CD4-positive, alpha-beta T cell treated with Interleukin-2 at 100 ng/mL for 4 hours (primary cell): ENCODE measurements at places on chromosomes 2 and 18.

- no peak for DNase-seq
Observed at GRCh38 chr2:3662239-3662638, 4.2 kb downstream of the ALLC start.

- DNase-seq, result no peak
Observed at GRCh38 chr2:65071499-65072180, 15.4 kb downstream of the CEP68 start.

DNA sequence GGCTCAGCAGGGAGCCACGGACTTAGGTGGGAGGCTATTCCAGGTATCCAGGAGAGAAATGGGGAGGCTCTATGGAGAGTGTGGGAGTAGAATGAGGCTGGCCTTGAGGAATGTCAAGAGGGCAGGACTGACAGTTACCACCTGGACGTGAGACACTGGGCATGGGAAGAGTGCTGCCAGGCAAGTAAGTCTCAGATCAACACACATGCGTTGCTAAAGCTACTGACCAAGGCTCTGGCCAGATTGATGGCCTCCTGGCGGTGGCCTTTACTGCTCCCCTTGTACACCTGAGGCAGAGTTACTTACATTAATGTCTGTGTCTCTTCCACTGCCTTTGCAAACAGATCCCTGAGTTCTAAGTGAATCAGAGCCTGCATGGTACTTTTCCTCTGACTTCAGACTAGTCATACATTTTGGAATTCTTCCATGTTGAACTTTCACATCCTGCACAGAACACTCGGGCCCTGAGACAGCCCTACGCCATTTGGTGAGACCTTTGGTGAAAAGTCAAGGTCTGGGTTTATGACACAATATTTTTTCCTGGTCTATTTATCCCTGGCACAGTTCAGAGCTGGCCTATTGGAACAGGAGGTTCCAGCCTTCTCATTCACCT, 398.8 kb upstream of the TRIB2 start:
- DNase-seq, result no peak

GRCh38 chr2:176745543-176746200, 466.9 kb upstream of the HNRNPA3 start:
- DNase-seq, result no peak

- no peak for DNase-seq
Observed at GRCh38 chr2:233707940-233708644, 4.6 kb upstream of the UGT1A5 start.

DNA sequence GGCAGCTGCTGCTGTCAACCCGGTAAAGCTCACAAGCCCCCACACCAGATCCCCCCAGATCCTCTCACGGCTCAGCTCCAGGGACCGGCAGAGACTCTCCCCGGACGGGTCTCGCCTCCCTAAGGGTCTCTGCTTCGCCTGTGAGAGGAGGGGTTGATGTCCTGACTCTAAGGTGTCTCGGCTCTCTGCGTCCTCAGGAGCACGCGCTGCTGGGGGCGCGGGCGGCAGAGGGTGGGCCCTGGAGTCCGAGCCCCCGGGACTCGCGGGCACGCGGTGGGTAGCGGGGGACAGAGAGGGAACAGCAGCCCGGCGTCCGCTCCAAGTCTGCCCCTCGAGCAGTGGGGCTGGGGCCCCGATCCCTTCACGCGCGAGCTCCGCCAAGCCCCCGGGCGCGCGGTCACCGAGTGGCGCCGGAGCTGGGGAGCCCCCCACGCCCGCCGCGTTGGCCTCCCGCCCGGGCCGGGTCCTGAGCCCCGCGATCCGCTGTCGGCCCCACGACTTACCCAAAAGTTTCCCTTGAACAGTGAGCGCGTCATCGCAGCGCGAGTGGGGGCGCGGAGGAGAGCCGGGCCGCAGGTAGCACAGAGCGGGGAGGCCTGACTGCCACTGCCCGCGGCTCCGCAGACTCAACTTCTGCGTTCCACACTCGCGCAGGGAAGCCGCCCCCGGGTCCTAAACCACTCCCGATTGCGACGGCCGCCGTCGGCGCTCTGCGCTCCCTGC, at the start of gene PSTPIP2:
Gene PSTPIP2 (minus strand): TSS at position 608 of the 723 bp plus-strand sequence. CDS start 72 bp downstream, at position 536.
- peak; percentile 69 for DNase-seq

DNA sequence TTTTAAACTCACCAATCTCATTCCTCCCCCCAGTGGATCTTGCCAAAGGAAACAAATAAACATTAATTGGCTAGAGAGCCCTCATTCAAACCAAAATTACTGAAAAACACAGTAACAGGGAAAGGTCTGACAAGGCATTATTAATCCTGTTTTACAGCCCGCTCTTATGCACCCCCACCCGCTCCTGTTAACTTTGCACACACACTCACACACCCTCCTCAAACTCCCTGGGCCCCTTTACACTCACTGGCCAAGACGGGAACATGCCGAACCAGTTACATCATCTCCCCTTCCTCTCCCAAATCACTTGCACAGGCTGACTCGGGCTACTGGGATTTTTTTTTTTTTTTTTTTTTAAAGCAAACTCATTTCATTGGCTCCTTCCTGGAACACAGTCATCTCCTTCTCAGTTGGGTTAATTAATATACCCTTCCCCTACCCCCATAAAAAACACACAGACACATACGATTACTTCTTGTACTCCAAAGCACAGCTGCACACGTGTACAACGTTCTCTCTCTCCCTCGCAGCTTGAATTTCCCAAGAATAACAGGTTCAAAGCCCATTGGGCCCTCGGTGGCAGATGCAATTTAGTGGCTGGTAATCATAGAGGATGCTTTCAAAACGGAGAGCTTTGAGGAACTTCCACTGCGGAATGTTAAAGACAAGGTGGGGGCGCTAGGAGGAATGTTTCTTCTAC, 31.8 kb downstream of the KLF7 start:
- no peak for DNase-seq

GRCh38 chr2:117944816-117945215, 69.1 kb downstream of the CCDC93 start:
- DNase-seq, result no peak

DNA sequence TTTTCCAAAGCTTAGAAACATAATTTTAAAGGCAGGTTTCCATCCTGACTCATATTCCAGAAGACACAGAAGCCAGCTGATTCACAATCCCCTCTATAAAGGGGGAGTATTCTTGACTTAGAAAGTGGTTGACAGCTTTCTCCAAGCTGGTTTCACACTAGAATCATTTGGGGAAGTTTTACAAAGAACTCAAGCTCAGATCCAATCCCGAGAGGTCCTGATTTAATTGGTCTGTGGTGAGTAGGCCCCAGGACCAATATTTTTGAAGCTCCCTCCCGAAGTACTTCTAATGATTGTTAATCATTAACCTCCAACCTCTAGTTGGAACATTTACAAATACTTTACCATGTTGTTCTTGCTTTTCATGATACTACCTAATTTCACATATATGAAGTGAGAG, 184.1 kb downstream of the DLGAP1 start:
- no peak for DNase-seq

DNA sequence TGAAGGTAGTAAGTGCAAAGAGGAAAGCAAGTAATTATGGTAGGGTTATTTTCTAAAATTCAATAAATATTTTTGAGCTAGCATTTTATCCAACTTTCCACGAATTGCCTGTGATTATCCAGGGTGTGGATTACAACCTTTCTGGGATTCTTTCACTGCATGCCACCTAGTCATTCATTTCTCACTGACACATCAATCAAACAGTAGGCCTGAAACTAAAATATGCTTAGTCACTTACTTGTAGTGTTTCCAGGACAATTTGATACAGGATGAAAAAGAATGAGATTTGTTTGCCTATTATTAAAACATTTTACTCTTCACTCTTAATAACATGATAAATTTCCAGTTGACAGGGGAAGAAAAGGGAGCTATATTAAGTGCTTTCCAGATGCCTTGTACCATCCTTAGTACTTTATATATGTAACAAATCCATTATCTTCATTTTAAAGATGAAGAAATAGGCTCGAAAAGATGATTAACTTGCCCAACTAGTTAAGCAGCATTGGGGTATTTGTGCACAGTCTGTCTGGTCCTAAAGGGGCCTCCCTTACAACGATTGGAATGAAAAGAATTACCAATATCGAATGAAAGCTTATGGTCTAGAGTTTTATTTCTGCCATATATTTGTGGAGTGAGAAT, 70.4 kb downstream of the KCTD1 start:
- DNase-seq, result no peak

GRCh38 chr2:182784777-182785176, 68.7 kb downstream of the DNAJC10 start:
- no peak for DNase-seq

- DNase-seq, result no peak
Observed at GRCh38 chr18:12287131-12287681, 20.8 kb upstream of the TUBB6 start.

DNA sequence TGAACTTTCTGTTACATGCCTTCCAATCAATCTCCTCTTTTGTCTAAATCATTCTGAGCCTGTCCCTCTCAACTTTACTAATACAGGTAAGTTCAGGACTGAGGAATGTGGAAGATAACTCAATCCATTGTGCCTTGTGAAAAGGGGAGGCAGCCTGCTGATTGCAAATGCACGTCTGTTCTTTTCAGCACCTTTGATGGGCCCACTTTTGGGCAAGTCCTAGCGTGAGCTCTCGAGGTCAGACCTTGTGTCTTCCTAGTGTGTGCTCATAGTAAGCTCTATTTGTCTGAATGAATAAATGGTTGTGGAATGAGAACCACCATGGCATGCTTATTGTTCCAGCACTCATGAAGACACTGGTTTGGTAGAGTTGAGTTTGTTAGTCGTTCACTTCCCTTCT, 50.4 kb upstream of the REL start:
- DNase-seq, result no peak

GRCh38 chr2:220586980-220587530, 959.6 kb downstream of the SLC4A3 start:
- DNase-seq, result no peak

GRCh38 chr2:127415593-127416505, 2.4 kb upstream of the PROC start:
- DNase-seq, result peak; percentile 91

GRCh38 chr2:41400088-41400665, 647.6 kb upstream of the PKDCC start:
- no peak for DNase-seq

- peak; percentile 33 for DNase-seq
Observed at GRCh38 chr2:60818272-60818671, 62.2 kb downstream of the PAPOLG start.

GRCh38 chr18:45173799-45174519, 441.3 kb upstream of the SLC14A2 start:
- DNase-seq, result no peak

DNA sequence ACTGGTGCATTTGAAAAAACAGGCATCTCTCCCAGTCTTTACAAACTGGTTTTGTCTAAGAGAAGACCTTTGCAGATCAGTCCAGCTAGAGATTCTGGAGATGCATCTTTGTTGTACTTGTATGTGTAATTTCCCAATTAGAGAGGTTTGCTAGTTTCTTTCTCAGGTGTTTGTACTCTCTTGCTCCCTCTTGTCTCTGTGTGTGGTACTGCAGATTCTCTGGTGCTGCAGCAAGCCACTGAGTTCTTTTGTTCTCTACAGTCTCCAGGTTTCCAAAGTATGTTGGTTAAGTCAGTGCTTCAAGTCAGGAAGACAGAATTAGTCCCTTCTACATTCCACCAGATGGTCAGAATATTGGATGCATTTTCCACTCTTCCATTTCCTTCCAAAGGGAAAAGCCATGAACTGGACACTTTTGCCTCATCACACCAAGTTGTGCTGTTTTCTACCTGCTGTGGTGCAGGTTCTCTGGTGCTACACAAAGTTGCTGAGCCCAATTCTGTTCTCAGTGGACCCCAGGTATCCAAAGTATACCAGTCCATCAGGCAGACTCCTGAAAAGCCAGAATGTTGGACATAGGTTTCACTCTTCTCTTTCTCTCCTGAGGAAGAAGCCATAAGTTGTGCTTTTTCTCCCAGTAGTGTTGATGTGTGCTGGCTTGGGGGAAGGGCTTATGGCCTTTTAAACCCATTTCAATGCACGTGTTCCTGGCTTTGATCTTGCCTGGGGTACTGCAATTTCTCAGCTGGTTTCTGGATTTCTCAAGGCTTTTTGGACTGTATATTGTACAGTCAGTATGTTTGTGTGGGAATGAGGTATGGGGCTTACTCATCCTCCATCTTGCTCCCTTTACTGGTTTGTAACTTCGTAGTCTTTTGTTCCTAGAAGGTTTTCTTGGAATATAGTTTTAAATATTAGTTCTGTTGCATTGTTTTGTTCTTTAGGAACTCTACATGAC, 29.8 kb downstream of the EPC2 start:
- peak; percentile 67 for DNase-seq

DNA sequence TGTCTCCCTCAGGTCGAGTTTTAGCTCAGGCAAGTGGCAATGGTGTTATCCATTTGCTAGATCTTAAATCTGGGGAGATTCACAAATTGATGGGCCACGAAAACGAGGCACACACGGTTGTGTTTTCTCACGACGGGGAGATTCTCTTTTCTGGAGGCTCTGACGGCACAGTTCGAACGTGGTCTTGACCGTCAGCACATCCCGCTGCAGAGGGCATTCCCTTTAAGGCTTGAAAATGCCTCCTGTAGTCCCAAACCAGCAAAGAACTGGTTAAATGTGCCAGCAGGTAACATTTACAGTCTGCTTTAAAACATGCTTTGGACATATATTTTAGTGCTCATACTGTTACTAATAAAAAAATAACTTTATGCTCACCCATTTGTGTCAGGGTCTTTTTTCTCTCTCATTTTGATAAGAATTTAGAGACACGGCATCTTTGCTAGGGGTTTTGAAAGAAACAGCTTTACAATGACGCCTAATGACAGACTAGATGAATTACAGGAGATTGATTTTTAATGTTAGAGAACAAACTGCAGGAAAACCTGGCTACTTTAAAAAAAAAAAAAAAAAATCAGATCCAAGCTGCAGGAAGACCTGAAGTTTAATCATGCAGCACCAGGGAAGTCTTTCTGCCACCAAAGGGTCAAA, 602 bp upstream of the VWC2L start:
- no peak for DNase-seq

- no peak for DNase-seq
Observed at GRCh38 chr2:101011152-101011551, 9.1 kb downstream of the RPL31 start.

GRCh38 chr18:10784596-10785202, 258.9 kb downstream of the NAPG start:
- no peak for DNase-seq

DNA sequence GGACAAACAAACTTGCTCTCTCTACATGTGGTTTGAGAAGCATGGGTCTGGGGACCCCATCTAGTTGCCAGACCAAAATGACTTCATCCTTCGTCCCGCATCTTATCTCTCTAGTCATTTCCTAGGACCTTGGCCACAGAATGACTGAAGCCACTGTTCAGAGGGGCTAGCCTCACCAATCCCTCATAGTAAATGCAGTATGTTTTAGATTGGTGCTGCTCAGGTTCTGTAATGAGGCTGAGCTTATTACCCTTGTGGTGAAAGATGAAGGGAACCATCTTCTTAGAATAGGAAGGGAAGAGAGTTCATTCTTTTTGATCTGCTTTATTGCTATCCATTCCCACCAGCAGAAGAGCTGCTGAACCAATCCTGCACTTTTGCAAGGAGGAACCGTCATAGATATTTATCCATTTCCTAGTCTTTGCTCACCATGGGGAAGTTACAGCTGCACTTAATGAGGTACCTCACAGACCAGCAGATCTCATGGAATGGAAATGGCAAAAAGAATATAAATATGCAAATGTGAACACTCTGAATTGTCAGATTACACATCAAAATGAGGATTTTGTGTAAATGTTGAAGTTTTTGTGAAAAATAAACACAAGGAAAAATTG, 436.7 kb downstream of the LPIN1 start:
- no peak for DNase-seq

- DNase-seq, result no peak
Observed at GRCh38 chr2:239119346-239120126, 271.7 kb downstream of the TWIST2 start.
